ENCODE measurements at places on chromosomes 1 and 21. TPM values are rescaled to one million over a fixed set of nuclear protein-coding genes. Genes with fewer than 3 reads are reported as not detected.
A peak's percentile ranks its signal among the peaks of the same experiment; 100 is the strongest.

The KNCN gene
- total RNA-seq, result not detected

DNA sequence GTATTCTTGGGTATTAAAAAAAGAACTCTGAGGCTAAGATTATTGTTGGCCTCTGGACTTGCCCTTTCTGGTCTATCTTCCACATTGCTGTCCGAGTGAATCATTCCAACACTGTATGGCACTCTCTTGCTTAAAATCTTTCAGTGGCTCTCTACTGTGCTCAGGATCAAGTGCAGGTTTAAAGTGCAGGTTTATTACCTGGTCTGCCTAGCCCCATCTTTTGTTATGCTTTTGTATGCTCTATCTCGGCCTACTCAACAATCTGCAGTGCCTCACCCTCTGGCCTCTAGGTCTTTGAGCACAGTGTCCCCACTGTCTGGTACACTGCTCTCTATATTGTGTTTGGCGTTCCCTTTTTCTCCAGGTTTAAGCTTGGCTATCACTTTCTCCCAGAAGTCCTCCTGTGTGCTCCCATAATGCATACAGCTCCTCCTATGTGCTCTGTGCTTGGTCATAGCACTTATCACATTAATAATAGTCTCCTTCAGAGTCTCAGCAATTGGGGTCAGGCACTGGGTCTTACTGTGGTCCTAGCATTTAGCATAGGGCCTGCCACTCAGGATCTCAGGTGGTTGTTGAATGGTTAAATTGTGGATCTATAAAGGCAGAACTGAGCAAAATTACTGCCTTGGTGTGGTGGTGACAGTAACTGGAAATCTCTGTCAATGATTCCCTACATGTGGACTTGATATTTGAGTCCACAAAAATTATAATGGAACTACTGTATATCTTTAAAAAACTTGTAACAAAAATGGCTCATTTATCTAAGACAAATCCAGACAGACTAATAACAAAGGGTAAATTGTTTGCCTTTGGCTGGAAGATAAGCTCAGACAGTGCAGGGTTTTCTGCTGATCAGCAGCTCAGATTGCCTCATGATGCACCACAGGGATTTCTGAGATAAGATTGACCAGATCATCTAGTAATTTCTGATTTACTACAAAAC is 10.6 kb upstream of the LDLRAD1 start:
- no peak overlapping the region for H3K4me3 ChIP-seq
- peaks cover 23% of the 10 kb centered on the region for H3K36me3 ChIP-seq
- no peaks in the 10 kb centered on the region for H3K4me1 ChIP-seq
- H3K27me3 ChIP-seq, result no peaks in the 10 kb centered on the region
- H3K27ac ChIP-seq, result no peak overlapping the region

The SHE gene
- total RNA-seq, result 107 TPM

DNA sequence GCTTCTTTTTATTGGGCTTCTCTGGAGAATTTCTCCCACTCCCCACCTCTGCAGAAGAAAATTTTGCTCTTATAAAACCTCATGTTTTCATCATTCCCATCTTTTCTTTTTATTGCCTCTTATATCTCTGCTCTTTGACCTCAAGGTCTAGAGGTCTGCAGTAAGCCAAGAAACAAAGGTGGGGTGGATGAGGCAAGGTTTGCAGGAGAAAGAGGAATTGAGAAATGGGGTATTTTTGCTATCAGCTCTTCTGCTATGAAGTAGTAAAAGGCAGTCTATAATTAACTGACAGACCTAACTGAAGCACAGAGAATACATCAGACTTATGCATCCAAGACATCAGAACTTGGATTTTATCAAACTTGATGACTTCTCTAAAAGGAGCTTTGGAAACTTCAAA is 22.9 kb downstream of the SYT11 start:
- H3K36me3 ChIP-seq, result peaks cover 41% of the 10 kb centered on the region
- H3K4me3 ChIP-seq, result no peak overlapping the region
- H3K27ac ChIP-seq, result no peak overlapping the region
- DNase-seq, result no peak
- no peaks in the 10 kb centered on the region for H3K27me3 ChIP-seq
- H3K4me1 ChIP-seq, result no peaks in the 10 kb centered on the region

GRCh38 chr1:36761113-36761512 is 273.2 kb downstream of the GRIK3 start:
- H3K4me3 ChIP-seq, result no peak overlapping the region
- H3K27ac ChIP-seq, result no peak overlapping the region
- H3K36me3 ChIP-seq, result no peaks in the 10 kb centered on the region
- H3K4me1 ChIP-seq, result no peaks in the 10 kb centered on the region
- DNase-seq, result peak; percentile 35

DNA sequence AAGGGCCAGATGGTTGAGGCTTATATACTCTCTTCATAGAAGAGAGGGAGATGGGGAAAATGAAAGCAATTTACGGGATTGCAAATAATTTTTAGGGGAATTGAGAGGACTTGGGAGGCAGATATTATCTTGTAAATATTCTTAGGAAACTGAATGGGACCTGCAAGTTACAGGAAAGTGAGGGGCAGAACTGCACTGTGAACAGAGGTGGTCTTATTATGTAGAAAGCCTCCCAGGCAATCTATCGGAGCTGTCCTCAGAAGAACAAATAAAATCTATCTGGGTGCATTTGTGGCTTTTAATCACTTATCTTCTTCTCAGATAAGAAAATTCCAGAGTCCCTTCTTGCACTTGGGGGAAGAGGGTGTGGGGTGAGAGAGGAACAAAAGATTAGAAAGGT is 223.5 kb downstream of the RHOU start:
- peaks cover 4% of the 10 kb centered on the region for H3K4me1 ChIP-seq
- no peaks in the 10 kb centered on the region for H3K27me3 ChIP-seq
- H3K4me3 ChIP-seq, result no peak overlapping the region
- H3K27ac ChIP-seq, result no peak overlapping the region
- no peaks in the 10 kb centered on the region for H3K36me3 ChIP-seq

DNA sequence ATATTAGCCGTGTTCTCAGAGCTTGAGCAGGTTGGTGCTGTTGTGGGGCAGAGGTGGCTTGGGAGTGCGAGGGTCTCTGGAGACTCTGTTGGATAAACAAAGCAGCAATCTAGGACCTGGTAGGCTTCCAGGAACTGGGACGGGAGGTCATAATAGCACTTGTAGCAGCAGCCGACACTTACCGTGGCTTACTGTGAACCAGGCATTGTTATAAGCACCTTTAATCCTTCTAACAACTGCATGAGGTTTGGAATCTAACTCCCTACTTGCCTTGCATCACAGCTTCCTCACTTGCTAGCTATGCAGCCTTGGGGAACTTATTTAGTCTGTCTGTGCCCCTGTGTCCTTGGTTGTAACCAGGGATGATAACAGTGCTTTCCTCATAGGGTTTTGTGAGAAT is 94.9 kb downstream of the NAV1 start:
- no peak overlapping the region for H3K27ac ChIP-seq
- H3K36me3 ChIP-seq, result no peaks in the 10 kb centered on the region
- H3K4me1 ChIP-seq, result peaks cover 18% of the 10 kb centered on the region
- no peak overlapping the region for H3K4me3 ChIP-seq
